ENCODE measurements at places on chromosomes 2 and 18.

DNA sequence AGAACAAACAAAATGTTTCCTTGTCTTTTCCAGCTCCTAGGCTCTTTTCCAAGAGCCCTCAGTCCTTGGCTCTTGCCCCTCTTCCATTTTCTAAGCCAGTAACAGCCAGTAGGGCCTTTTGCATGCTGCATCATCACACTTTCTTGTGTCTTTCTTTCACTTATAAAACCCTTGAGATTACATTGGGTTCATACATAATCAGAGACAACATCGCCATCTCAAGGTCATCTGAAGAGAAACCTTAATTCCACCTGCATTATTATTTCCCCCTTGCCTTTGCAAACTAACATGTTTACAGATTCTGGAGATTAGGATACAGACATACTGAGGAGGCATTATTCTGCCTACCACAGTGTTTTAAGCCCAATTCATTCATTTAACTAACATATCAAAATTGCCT is 697.3 kb downstream of the TRIB2 start:
- DNase-seq = no peak

- no peak for DNase-seq
Observed at GRCh38 chr2:60882971-60883753, 1.8 kb downstream of the REL start.

DNA sequence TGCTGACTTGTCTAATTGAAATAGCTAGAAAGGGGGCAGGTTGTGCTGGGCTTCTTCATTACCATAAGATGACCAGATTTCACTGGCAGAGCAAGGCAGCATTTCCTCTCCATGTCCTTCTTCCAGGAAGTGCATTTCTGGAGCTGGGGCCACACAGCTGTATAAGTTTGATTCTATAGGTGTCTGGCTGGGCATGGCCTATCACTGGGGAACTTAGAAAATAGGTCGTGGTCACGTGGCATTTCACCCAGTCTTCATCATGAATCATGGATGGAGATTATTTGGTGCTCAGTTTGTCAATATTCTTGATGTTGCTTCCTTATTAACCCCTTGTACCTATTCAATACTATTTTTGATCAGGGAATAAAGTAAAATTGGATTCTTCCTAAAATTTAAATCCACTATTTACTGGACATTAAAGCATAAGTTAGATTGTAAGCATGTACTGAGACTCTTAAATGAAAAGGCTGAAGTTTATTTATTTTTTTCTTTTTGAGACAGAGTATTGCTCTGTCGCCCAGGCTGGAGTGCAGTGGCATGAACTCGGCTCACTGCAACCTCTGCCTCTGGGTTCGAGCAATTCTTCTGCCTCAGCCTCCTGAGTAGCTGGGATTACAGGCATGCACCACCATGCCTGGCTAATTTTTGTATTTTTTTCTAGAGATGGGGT is 49.5 kb upstream of the TMEM87B start:
- DNase-seq = no peak

- no peak for DNase-seq
Observed at GRCh38 chr2:111095434-111095833, 25.3 kb upstream of the BCL2L11 start.

DNA sequence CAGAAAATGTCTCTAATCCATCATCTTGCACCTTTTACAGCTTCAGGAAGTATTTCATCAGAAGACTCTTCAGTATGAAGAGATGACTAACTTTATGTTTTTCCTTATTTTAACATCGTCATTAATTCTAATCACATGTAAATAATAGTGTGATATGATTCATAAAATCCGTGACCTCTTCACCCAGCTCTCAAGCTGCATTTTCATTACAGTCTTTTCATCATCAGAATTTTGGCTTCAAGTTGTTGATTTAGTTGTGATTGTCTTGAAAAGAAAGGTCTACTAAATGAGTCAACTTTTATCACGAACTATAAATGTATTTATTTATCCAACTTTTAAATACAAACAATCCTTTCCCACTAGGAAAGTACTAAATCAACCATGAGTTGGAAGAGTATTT is 410.3 kb downstream of the LRP1B start:
- DNase-seq = no peak
